ENCODE measurements at places on chromosomes 13 and 19.

DNA sequence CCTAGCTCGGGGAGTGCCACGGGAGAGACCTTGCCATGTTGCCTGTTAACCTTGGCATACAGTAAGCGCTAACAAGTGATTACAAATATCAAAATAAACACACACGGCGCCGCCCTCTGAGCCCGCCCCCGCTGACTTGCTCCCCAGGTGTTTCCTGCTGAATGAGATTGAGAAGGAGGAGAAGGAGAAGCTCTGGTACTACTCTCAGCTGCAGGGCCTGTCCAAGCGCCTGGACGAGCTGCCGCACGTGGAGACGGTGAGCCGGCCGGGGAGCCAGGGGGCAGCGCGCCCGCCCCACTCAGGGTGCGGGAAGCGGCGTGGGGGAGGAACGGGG, 5.0 kb downstream of the APC2 start:
- DNase-seq = no peak

DNA sequence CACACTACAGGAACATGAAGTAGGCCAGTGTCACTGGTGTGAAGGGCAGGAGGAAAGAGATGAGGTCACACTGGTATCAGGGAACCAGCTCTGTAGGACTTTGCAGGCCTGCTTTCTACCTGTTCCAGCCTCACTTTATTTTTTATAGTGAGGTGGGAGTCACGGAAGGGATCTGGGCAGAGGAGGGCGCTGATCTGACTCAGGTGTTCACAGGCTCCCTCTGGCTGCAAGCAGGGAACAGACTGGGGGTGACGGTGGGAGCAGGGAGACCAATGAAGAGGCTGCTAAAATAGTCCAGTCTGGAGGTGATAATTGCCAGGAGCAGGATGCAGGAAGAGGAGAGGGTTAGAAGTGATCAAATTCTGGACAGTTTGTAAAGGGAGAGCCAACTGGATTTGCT, 2.8 kb downstream of the THAP8 start:
- DNase-seq = no peak

DNA sequence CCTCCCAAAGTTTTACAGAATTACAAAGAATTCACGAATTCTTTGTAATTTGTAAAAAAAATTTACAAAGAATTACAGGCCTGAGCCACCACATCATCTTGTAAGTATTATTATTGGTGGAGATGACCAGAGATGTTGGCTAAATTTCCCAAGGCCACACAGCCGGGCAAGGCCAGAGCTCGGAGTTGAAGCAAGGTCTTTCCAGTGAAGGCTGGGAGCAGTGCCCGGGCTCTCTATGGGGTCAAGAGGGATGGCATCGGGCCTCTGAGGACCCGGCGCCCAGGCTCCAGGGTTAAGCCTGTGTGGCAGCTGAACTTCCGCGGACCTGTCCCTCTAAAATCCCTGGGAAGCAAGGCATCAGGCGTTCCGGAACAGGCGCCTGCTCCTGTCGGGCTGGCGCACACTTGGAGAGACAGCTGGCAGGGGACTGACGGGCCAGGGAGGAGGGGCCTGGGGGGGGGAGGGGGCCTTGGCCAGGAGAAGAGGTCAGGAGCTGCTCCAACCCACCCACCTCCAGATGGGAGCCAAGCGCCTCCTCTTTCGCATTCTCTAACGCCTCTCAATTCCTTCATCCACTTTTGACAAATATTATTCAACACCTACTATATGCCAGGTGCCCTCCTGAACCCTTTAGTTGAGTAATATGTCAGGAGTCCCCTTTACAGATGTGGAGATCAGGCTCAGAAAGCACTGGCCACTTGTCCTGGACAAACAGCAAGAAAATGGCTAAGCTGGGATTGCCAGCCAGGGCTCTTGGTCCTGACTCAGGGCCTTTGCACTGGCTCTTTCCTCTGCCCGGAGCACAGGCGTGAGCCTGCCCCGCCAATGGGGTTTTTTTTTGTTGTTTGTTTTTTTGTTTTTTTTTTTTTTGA, 36.8 kb upstream of the SEMA6B start:
- DNase-seq = no peak

GRCh38 chr19:42478765-42479311, 36.1 kb upstream of the CXCL17 start:
- no peak for DNase-seq

DNA sequence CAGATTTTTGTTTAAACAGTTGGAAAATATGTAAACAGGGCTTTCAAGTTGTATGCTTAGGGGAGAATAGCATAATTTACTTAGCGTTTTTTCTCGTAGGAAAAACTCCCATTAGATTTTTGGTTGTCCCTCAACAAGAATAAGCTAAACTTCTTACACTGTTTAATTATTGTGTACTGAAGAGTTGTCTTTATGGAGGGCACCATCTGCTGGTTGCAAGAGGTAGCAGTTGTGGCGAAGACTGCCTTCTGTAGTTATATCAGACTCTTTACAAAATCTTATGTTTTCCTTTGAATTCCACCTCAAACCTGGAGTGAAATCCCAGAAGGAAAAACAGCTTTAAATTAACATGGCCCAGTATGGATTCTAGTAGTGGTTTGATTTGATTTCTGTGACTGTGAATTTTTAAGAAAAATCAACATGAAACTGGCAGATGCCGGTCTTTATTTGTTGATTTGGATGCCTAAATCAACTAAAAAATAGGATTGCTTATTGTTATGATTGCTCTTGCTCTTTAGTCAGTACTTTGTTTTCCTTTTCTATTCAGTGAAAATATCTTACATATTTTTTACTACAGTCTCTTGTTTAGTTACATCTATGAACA, 53.4 kb downstream of the PDS5B start:
- DNase-seq = no peak

DNA sequence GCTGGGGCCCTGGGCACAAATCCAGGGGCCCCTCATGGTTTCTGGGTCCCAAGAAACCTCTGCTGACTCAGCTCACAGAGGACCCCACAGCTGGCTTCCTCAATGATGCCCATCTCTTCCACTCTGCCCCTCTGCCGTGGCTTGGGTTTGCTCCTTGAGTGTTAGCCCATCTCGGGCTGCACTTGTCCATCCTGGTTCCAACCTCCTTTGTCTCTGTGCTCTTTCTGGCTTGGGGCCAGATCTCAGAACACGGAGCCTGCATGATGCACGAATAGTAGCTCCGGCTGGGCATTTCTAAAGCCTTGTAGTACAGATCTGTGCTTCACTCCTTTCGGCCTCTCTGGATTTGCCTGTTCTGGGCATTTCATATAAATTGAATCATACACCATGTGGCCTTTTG, 53.8 kb downstream of the F2RL3 start:
- no peak for DNase-seq

DNA sequence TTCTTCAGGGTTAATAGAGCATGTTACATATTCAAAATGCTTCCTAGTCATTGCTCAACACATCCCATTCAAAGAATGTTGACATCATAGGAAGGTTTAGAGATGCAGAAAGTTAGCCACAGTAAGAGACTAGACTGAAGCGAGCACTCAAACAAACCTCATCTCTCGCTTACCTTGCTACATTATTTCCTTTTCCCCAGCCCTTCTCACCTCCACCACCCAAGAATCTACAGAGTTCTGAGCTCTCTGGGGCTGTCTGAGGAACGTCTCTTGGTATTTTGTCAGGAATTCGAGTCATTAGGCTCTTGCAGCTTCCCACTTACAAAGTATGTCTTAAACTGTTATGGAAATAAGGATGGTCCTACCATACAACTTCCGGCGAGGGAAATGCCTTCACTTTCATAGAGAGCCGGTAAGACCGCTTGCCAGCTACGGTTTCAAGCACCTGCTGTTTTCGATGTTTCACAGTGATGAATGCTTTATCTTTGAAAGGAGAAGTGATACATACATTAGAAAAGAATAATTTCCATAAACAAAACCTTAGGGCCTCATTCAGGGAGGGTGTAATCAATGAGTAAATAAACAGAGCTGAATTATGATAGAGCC, 65.1 kb downstream of the FLT1 start:
- DNase-seq = no peak

- DNase-seq = no peak
These were observed 77.2 kb downstream of the KLF12 start for GRCh38 chr13:74056801-74057542.
